Inflammatory macrophage treated with lipopolysaccharide for 4 hours (primary cell): ENCODE measurements at places on chromosomes 7 and 10.

DNA sequence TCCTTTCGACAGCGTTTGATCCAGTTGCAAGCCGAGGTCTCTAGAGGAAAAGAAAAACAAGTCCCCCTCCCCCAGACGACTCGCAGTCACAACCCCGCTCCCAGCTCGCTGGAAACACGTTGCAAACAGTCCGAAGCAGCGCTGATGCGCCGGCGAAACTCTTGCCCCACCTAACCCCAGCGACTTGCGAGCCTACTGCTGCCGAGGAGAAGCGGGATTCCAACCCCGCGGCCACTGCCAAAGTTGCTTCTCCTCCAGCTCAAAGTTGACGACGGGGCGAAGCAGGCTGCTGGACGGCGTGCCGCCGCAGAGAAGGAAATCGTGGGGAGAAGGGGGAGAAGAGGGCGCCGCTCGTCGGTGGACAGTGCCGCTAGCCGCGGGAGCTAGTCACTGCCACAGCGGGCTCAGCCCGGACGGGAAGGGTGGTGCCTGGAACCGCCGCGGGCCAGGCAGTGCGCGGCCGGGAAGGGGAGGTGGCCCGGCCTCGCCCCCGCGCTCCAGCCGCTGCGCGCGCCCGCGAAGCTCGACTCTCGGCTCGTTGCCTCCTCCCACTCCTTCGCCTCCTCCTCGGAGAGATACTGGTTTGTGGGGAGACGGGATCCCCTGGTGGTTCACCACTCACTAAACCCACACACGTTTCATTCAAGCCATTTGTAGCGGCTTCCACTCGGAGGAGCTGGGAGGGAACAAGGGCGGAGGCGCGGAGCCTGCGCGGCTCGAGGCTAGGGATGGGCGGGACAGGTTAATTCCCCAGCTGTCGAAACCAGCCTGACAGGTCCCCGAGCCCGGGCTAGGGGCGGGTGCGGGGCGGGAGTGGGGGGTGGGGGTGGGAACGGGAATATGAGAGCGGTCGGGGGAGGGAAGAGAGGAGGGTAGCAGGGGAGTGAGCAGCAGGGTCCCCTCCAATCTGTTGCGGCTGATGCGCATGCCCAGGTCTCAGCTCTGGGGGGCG is at the start of gene GPR37:
TSS of gene GPR37 (minus strand) at position 392 of the 952 bp plus-strand sequence. CDS start 816 bp downstream, outside the sequence.
- DNase-seq = peak; percentile 35

- peak; percentile 100 for DNase-seq
These were observed 72.6 kb downstream of the PFKFB3 start for GRCh38 chr10:6275022-6275997.

- DNase-seq = no peak
These were observed 2.7 kb downstream of the EGR2 start for GRCh38 chr10:62813453-62813852.

- peak; percentile 36 for DNase-seq
These were observed 944 bp downstream of the RHBDD2 start for GRCh38 chr7:75879771-75880184.

DNA sequence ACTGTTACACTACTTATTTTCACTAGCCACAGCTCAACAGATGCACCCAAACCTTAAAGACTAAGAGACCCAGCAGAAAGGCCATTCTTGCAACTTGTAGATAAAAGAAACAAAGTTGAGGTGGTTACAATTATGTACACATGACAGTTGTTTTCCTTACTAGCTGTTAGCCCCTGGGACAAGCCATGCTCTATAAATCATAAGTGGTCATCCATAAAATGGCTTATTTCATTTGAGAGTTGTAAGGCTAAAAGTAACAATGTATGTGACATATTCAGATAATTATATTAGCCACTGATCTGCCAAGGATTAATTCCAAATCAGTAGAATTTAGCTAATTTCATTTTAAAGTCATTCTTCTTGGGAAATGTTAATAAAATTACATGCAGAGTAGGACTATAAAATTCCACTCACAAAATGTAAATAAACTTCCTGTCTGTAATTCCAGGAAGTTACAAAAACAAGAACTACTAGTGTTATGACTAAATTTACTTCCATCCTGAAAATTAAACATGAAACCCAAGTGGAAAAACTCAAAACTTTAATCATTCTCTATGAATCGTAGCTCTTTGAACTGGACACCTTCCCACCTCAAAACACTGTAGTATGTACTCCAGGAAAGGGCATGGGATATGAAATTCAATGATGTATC is 13.3 kb downstream of the SLC37A3 start:
- DNase-seq = peak; percentile 36

- DNase-seq = peak; percentile 70
These were observed 24.2 kb downstream of the PWWP2B start for GRCh38 chr10:132420981-132421846.

GRCh38 chr7:71414490-71414889 is 282.5 kb downstream of the GALNT17 start:
- no peak for DNase-seq

DNA sequence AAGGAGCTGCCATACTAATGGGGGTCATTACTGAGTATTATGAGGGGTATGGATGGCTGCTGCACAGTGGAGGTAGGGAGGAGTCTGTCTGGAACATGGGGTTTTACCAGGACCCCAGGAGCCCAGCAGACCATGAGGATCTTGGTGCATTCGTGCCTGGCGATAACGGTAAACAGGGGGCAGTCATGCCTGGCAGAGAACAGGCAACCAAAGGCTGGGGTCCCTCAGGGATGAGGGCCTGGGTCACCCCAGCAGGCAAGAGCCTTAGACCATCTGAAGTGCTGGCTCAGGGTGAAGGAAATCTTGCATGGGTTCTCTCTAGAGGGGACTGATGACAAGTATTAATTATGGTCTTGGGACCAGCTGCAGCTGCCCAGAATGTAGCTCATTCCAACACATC is 46.1 kb downstream of the MYL10 start:
- no peak for DNase-seq

DNA sequence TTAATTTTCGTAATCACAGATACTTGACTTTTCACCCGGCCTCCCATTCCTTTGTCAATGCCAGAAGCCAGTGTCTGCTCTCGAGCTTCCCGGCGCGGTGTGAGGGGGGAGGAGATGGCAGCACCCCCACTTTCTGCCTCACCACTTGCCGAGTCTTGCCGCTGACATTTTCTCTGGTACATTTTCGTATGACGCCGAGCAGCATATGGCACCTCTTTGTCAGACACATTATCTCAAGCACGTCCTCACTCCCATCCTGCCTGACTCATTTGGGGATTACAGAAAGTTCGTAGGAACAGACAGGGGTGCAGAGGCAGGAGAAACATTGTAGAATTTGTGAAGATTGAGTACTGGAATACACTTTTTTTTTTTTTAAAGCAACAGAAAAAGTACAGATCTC is 60.8 kb upstream of the SORCS3 start:
- DNase-seq = no peak

DNA sequence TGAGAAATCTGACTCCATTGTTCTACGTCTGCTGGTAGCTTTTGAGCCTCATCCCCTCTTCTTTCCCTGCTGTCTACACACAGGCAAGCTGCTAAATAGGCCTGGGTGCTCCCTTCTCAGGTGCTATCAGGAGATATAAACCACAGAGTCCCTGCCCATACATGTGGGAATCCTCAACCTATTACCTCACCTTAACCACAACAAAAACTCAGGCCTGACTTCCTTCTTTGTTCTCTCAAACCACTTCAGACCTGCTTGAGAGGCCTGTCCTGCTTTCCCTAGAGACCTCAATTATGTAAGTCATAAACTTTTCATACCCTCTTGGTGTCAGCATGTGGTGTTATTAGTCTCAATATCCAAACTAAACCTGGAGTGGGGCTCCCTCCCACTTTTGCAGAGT is 75.0 kb upstream of the MAGI2 start:
- no peak for DNase-seq

DNA sequence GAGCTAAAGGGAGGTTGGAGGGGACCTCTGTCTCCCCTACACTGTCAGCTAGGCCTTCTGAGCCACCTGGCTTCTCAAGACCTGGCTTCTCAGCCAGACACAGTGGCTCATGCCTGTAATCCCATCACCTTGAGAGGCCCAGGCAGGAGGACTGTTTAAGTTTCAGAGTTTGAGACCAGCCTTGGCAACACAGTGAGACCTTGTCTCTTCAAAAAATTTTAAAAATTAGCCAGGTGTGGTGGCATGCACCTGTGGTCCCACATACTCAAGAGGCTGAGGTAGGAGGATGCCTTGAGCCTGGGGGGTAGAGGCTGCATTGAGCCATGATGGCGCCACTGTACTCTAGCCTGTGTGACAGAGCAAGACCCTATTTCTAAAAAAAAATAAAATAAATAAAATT is 33.1 kb downstream of the PIP4K2A start:
- no peak for DNase-seq

DNA sequence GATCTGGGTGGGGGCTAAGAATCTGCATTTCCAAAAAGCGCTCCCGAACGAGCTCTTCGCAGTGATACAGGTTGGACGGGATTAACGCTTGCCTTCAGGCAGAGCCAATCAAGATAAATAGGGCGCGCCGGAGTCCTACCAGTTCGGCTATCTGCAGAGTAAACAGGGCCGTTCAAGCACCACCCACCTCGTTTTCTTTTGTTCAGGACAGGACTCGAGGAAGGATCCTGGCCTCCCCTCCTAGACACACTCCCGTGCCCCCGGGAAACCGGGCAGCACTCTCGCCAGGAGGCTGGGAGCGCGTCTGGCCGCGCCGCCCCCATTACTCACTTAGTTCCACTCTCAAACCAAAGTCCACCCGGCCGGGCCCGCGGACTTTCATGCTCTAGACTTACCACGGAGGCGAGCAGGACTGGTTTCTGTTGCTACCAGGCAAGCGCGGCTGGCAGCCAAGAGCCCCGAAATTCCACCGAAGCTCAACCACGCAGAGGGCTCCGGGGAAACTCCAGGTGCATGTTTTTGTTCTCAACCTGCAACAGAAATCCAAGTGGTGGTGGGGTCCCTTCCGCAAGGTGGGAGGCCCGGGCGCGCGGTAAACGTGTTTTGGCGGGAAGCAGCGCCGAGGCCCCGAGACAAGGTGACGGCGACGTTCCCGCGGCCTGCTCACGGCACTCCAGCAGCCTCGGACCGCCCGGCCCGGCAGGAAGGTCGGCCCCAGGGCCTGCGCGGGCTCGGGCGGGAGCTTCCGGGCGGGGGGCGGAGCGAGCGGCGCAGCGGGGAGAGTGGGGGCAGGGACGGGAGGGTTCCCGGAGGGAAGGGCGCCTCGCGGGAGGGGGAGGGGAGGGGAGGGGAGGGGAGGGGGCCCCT is 12.7 kb downstream of the HNRNPF start:
- peak; percentile 58 for DNase-seq

DNA sequence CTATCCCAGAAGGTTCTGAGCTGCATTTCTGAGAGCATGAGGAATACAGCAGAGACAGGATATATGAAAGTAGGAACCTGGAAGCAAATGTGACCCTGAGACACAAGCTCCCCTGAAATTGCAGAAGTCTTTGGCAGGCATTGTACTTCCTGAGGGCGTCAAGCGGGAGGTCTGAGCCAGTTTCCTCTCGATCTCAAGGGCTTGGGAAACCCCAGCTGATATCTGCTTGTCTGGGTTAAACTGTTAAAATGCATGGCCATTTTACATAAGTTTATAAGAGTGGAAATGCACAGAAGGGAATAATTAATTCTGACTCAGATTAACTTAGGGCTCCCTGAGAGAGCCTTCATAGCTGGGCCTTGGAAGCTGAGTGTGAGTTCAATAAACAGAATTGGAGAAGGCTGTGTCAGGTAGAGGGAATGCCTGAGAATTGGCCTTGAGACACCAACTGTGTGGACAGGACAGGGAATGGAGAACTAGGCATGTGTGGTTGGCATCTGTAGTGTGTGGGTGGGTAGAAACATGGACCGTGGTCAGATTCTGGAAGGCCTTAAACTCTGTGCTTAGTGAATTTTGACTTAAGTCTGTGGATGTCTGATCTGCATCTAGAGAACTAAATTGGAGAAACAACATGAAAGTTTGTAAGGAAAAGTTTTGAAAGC is 53.3 kb downstream of the WIPF3 start:
- peak; percentile 88 for DNase-seq

- DNase-seq = peak; percentile 42
These were observed 90.3 kb downstream of the CHN2 start for GRCh38 chr7:29284696-29285443.

- DNase-seq = peak; percentile 39
These were observed 15.6 kb downstream of the ATG9B start for GRCh38 chr7:151008511-151009323.

GRCh38 chr7:118642396-118642795 is 417.9 kb downstream of the ANKRD7 start:
- no peak for DNase-seq

- no peak for DNase-seq
These were observed 113.9 kb downstream of the ABLIM1 start for GRCh38 chr10:114544045-114544659.

DNA sequence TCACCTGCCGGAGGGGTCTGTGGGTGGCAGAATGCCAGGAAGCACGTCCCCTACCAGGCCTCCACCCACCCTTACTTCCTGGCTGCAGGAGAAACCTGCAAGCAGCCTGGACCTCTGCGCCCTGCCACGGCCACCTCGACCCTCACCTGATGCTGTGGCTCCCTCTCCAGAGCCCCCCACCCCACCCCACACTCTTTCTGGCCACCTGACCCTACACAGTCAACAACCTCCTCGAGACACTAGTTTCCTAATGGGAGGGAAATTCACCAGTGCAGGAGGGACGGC is 91.3 kb downstream of the PRKAG2 start:
- no peak for DNase-seq

GRCh38 chr10:123303581-123304337 is 149.6 kb downstream of the BUB3 start:
- DNase-seq = no peak

DNA sequence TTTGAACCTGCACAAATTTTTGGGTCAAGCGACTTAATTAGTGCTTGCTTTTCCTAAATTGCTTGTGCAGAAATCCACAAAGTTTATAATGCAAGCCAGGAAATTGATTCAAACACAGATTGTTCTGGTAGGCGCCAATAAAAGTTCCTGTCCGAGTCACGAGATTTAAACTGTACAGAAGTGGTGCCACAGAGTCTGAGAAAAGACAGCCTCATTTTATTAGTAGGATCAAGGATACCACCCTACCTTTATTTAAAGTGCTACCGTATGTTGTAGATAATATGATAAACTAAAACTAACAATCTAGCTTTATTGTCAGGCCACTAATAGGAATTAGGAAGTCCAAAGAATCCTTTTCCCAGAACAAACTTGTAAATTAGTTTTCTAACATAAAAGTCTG is 696.7 kb downstream of the TNS3 start:
- no peak for DNase-seq
